ENCODE measurements at places on chromosomes 16 and 17. TPM values are rescaled to one million over a fixed set of nuclear protein-coding genes. Genes with fewer than 3 reads are reported as not detected.
A peak's percentile ranks its signal among the peaks of the same experiment; 100 is the strongest.

SLC16A5 gene
- total RNA-seq: 1.8 TPM

PSMB3 gene
- total RNA-seq: 828 TPM

FNDC8 gene
- total RNA-seq: not detected

SMTNL2 gene
- not detected for total RNA-seq

GRCh38 chr16:4318451-4318910 is 2.6 kb downstream of the GLIS2 start:
- no peak for DNase-seq
- H3K36me3 ChIP-seq: no peaks in the 10 kb centered on the region
- no peak overlapping the region for H3K27ac ChIP-seq
- peaks cover 25% of the 10 kb centered on the region for H3K4me1 ChIP-seq
- H3K27me3 ChIP-seq: no peaks in the 10 kb centered on the region
- H3K4me3 ChIP-seq: no peak overlapping the region

- peak overlapping the region; percentile 42 for H3K27ac ChIP-seq
- DNase-seq: no peak
- H3K4me3 ChIP-seq: no peak overlapping the region
- no peaks in the 10 kb centered on the region for H3K27me3 ChIP-seq
Measured at GRCh38 chr17:78915872-78916632, 9.1 kb downstream of the TIMP2 start.

DNA sequence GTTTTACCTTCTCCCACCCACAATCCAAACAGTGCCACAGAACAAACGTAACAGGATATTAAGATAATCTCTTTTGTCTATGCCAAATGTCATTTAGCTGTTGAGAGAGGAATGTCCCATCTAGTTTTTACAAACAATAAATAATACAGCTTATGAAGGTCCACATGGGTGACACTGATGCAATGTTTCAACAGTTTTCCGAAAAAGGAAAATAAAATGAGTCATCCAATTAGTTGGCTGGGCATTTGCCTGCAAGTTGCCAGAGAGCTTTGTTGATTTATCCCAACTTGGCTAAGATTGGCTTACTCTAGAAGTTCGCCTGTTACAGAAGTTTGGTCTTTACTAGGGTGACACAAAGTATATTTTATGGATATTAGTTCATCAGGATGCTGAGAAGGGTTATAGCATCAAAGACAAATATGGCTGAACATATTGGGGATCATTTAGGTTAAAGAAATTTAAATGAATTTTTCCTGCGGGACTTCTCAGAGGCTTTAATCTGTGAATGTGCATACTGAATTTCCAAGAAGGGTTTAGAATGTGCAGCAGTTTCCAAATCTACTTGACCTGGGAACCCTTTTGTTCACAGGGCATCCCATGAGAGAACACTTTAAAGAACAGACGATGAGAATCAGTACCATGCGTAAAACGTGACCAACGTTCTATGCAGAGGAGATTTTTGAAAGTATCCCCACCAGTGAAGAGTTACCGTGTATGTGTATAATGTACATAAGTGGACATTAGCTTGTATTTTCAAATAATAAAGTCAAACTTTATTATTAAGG is 73.1 kb downstream of the CDH13 start:
- H3K36me3 ChIP-seq: no peaks in the 10 kb centered on the region
- DNase-seq: peak; percentile 80
- peak overlapping the region; percentile 44 for H3K27ac ChIP-seq
- H3K4me3 ChIP-seq: no peak overlapping the region

DNA sequence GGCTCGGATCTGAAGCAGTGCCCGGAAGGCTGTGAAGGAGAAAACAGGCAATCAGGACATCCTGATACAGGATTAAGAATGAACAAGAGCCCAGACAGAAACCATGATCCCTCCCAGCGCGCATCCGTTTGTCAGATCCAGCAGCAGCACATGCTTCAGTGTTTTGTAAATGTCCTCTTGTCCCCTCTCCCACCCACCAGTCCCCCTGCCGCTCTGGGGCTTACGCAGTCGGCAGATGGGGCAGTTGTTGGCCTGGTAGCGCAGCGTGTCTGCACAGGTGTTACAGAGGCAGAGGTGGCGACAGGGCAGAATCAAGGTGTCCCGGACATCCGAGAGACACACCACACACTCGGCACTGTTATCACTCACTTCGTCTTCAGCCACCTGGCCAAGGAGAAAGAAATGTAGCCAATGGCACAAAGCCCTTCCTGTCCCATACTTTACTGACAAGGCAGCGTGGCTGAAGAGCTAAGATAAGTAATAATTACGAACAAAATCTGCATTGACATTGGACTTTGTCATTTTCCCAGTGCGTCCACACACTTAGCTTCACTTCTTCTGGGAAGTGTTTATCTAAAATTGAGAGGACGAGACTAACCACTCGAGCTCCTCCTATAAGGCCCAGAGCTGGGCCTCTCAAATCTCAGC is 20.7 kb upstream of the FOXJ1 start:
- peaks cover 4% of the 10 kb centered on the region for H3K27me3 ChIP-seq
- no peaks in the 10 kb centered on the region for H3K36me3 ChIP-seq
- H3K4me1 ChIP-seq: no peaks in the 10 kb centered on the region
- no peak overlapping the region for H3K27ac ChIP-seq
- no peak for DNase-seq

- DNase-seq: no peak
- no peaks in the 10 kb centered on the region for H3K4me1 ChIP-seq
- H3K27me3 ChIP-seq: no peaks in the 10 kb centered on the region
Measured at GRCh38 chr17:68768804-68769203, 167.6 kb upstream of the FAM20A start.

DNA sequence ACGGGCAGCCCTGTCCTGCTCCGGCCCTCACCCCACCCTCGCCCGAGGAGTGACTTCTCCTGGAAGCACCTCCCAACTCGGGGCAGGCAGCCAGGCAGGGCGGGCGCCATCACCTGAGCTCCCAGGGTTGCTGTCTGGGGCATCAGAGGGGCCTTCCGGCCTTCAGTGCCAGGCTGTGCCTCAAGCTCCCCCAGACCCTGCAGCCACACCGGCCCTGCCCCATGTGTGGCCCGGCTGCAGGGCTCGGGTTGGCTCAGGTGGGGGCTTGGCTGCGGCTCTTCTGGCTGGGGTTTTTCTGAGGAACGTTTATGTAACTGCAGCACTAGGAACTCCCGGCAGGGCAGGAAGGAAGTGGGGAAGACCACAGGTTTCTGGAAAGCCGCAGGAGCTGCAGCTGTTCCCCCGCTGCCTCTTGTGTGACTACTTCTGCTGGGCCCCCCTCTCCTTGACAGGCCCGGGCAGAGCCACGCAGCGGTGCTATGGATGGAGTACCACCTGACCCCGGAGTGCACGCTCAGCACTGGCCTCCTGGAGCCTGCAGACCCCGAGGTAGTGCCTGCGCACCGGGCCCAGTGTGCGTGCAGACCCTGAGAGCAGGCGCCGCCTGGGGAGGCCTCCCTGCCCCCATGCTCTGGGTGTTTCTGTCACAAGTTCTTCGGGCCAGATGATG is 45.6 kb downstream of the PRMT7 start:
- DNase-seq: no peak
- no peaks in the 10 kb centered on the region for H3K27me3 ChIP-seq
- no peak overlapping the region for H3K27ac ChIP-seq
- peaks cover 56% of the 10 kb centered on the region for H3K36me3 ChIP-seq

DNA sequence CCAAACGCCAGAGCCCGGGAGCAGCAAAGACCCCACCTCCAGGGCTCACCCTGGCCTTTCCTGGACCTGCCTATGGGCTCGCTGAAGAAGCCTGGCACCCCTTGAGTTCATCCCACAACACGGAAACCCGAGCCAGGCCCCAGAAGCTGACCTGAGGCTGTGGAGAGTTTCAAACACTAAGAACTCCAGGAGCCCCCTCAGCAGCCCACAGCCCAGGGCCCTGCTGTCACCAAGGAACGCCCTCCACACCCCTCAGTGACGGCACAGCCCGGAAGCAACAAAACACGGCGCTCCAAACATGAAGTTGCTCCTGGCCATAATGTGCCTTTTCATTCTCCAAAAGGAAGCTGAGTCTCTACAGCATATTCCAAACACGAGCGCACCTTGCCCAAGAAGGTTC is 9.2 kb downstream of the SLC38A10 start:
- H3K27me3 ChIP-seq: no peaks in the 10 kb centered on the region
- peaks cover 3% of the 10 kb centered on the region for H3K4me1 ChIP-seq
- no peak overlapping the region for H3K4me3 ChIP-seq
- H3K36me3 ChIP-seq: peaks cover 42% of the 10 kb centered on the region
- H3K27ac ChIP-seq: no peak overlapping the region

GRCh38 chr16:72787514-72788268 is 260.2 kb downstream of the ZFHX3 start:
- peaks cover 13% of the 10 kb centered on the region for H3K36me3 ChIP-seq
- peak overlapping the region; percentile 76 for H3K4me3 ChIP-seq
- H3K4me1 ChIP-seq: peaks cover 7% of the 10 kb centered on the region
- H3K27ac ChIP-seq: peak overlapping the region; percentile 85
- no peaks in the 10 kb centered on the region for H3K27me3 ChIP-seq
- DNase-seq: peak; percentile 94

- peak overlapping the region; percentile 96 for H3K27ac ChIP-seq
- H3K36me3 ChIP-seq: 0 out of 2 replicates have a peak, but pooled peaks cover 2% of the 10 kb centered on the region
- H3K27me3 ChIP-seq: no peaks in the 10 kb centered on the region
- peak; percentile 64 for DNase-seq
- peaks cover 16% of the 10 kb centered on the region for H3K4me1 ChIP-seq
Measured at GRCh38 chr16:82091241-82091640, 56.2 kb downstream of the HSD17B2 start.

Data from IMR-90 (cell line).